Activated CD4-positive, CD25-positive, alpha-beta regulatory T cell (primary cell): ENCODE measurements at places on chromosomes 5 and 9.

- peak; percentile 80 for DNase-seq
These were observed at the start of gene RABEPK for GRCh38 chr9:125200216-125201047. Gene RABEPK, plus strand, starts transcription at chr9:125200542. Its CDS starts 2,472 bp downstream, at chr9:125203014.

GRCh38 chr5:40446910-40447309 lies 232.8 kb upstream of the PTGER4 start:
- DNase-seq = no peak

DNA sequence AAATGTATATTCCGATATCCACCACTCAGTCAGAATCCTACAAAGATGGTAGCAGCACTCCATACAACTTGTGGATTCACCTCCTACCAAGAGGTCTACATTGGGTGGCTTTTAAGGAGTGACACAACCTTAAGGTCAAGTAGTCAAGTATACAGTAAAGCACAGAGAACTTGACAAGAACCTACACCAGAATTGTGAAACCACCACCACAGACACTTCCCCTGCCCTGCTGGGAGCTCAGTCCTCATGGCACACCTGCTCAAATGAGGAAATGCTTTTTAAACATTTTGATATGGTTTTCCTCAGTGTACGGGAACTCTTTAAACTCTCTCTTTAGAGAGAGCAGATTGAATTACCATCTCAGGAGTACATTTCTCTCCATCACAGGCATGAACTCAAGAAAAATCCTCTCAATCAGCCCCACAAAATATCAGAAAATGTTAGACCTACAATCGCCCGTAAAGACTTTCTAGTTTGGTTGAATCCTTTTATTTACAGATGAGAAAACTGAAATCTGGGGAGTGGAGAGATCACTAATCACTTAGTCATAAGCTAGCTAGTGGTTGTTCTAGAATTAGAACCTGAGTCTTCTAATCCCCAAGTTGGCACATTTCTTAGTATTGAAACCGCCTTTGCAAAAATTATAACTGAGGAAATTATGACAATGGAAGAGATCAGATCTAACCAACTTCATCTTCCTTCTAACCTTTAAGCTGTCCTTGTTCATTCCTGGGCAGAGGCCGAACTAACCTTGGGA lies 38.5 kb upstream of the NR4A3 start:
- DNase-seq = no peak

DNA sequence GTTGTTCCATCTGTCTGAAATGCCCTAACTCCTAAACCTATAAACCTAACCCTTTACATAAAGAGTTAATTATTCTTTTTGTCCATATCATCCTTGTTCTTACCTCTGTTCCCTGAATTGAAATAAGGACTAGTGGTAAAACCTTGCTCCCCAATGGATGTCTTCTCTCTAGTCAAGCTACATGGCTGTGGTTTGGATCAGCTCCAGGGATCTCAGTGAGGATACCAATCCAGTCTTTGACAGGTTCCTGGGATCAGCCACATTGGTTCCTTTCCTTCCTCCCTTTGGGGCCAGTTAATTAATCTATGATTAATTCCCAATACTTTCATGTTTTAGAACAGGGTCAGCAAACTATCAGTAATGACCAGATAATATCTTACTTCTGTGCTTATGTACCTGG lies 151.6 kb downstream of the SIL1 start:
- DNase-seq = no peak

DNA sequence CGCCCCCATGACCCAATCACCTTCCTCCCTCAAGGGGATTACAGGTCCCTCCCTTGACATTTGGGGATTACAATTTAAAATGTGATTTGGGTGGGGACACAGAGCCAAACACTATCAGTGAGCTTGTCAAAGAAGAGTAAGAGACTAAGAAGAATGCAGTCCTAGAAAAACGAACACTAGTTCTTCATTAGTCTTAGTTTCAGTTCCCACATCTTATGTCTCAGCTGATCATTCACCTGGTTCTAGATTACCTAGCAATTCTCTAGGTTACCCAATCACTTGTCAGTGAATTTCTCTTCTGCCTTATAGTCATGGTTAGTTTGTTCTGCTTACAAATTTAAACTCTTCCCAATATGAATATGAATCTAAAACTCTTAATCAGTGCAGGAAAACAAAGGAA lies 251.5 kb downstream of the COX7C start:
- no peak for DNase-seq

- no peak for DNase-seq
These were observed 101.4 kb downstream of the ZNF462 start for GRCh38 chr9:106964329-106964728.

DNA sequence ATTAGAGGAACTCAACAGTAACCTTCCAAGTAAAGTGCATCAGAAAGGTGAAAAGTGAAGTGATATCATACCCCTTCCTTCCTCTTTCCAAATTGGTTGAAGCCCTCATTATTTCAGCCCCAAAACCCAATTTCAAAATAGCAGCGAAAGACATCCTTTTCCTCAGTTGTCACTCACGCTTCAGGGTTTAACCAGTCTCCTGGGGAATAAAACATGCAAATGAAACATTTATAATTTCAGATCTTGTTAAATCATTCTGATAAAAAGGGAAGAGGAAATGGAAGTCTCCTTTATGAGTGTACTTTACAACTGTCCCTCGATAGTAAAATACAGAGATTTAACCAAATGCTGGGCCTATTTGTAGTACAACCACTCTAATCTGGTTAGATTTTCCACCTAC lies 22.5 kb downstream of the TRPM6 start:
- no peak for DNase-seq

- no peak for DNase-seq
These were observed 220.6 kb upstream of the MAP3K1 start for GRCh38 chr5:56594792-56595191.
